Activated CD4-positive, alpha-beta T cell treated with anti-CD3 and anti-CD28 coated beads, Interleukin-2, amount 10 ng/mL, durations not matched to agents 7 days and 5 days (primary cell): ENCODE measurements at places on chromosomes 11 and 22.

- no peak for DNase-seq
These were observed 29.2 kb downstream of the SYT7 start for GRCh38 chr11:61551634-61552033.

- no peak for DNase-seq
These were observed 6.0 kb downstream of the B4GALNT4 start for GRCh38 chr11:375065-376025.

DNA sequence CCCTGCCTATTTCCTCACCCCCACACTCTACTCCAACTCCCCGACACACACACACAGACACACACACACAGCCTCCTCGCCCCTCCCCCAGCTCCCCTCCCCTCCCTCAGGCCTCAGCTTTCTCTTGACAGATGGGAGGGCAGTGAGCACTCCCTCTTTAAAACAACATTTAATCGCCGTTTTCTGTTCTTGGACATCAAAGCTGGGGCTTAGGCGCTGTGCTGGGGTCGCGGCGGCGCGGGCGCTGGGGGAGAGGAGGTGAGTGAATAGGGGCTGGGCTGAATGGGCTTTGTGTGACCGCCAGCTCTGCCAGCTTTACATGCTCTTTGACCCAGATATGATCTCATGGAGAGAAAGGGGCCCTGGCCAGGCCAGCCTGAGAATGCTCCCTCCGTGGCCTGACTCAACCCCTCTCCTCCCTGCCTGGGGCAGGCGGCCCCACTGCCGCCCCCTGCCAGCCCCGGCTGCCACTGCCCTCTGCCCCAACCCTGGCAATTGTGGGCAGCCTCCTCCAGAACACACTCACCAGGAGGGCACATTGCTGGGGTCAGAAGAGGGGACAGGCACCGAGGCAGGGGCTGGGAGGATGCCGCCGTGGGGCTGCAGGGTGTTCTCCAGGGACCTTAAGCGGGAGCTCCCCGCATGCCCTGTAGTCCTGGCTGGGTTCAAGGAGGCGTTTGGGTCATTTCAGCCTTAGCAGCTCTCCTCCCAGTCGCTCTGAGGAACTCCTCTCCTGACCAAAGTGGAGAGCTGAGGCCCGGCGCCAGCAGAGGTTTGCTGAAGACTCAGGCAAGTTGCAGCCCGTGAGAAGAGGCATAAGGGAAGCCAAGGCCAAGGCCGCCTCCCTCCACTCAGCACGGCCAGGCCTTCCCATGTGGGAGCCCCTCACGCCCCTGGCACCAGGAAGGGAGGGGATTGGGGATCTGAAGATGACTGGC, 38.3 kb upstream of the NNMT start:
- no peak for DNase-seq

DNA sequence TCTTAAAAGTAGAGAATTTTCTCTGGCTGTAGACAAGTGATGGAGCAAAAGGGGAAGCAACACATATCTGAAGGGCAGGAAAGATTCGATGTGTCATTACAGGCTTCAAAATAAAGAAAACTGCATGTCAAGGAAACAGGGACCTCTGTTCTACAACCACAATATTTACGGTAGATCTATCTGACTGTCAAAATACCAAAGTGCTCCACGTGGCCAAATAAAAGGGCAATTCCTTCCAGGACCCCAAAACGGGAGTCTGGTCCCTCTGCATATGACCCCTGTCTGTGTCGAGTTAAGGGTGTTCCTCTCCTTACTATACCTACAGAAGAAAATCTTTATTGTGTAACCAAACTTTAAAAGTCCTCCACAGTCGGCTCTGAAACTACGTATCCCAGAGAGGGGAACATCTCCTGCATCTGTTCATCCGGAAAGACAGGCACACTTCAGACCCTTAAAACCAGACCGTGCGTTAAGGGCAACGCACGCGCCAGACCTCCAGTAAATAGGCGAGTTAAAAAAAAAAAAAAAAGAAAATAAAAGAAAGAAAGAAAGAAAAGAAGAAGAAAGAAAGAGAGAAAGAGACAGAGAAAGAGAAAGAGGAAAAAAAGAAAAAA, 756 bp downstream of the CLNS1A start:
- DNase-seq = no peak

- no peak for DNase-seq
These were observed 36.7 kb downstream of the CD6 start for GRCh38 chr11:61007956-61008896.

DNA sequence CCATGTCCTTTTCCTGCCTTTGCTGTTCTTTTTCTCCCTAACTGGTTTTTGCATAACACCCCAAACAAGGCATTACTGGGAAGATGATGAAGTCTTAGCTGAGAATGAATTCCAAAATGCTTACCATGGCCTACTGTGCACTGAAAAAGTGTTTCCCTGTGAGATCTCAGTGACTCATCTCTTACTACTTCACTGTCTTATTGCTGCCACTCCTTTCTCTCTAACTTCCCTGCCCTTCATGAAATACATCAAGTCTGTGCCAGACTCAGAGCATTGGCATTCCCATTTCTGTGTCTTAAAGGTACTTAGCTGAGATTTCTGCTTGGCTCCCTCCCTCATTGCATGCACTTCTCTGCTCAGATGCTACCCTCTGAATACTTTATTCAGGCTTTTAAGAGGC, 49.1 kb upstream of the MUC15 start:
- no peak for DNase-seq

- no peak for DNase-seq
These were observed 85.6 kb upstream of the GRIA4 start for GRCh38 chr11:105524286-105524685.

DNA sequence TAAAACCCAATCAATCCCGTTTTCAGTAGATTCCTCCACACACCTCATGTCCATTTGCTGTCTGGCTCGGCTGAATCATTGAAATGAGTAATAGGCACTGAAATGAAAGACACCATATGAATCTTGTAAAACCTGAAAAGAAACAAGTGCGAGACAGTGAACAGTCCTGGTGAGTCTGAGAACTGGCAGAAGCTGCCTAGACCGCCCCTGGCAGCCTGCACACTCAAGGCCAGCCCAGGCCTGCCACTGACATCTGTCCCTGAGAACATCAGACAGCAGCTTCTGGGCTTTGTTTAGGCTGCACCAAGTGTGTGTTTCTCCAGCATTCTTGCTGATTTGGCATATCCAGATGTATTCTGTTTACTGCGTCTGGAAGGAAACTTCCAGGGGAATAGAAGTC, 44.8 kb downstream of the ENDOD1 start:
- DNase-seq = no peak

GRCh38 chr11:63242089-63242781, 1.2 kb downstream of the SLC22A25 start:
- no peak for DNase-seq

GRCh38 chr22:36734171-36735058, 30.9 kb upstream of the CACNG2 start:
- no peak for DNase-seq

DNA sequence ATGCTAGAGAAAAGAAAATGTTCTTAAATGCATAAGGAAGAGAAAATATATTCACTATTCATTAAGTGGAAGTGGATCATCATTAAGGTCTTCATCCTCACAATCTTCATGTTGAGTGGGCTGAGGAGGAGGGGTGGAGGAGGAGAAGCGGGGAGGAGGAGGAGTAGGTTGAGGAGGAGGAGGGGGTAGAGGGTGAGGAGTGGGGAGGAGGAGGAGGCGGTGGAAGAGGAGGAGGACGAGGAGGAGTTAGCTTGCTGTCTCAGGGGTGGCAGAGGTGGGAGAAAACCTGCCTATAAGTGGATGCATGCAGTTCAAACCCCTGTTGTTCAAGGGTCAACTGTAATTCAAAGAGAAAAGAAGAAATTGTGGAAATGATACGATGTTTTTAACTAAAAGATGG, 71.6 kb downstream of the MYEOV start:
- no peak for DNase-seq

DNA sequence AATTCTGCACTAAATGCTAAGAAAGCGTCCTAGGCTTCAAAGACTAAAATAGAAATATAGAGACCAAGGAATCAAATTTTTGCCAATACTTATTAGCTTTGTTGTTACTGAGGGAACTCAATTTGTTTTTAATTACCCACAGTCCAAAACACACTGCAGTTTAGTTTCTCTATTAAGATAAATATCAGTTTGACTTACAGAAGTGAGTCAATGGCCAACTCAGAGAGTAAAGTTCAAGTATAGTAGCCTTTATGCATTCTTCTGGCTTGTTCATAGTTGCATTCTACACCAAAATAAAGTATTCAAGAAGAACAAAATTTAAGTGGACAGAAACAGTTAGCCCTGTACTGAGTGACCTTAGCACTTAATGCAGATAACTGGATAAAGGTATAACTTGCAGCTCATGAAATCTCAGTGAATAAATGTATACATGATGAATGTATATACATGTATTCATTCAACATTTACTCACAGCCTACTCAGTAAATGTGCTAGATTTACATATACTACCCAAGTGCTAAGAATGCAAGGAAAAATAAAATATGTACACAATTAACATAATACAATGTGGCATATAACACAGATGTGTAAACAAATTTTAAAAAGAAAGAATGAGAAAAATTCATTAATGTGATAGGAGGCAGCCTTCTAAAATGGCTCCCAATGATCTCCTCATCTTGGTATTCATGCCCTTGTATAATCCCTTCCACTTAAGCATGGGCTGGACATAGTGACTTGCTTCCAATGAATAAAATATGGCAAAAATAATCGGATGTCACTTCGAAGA, 9.7 kb upstream of the RNF141 start:
- no peak for DNase-seq

GRCh38 chr11:17887779-17888178, 125.1 kb downstream of the SERGEF start:
- DNase-seq = no peak

DNA sequence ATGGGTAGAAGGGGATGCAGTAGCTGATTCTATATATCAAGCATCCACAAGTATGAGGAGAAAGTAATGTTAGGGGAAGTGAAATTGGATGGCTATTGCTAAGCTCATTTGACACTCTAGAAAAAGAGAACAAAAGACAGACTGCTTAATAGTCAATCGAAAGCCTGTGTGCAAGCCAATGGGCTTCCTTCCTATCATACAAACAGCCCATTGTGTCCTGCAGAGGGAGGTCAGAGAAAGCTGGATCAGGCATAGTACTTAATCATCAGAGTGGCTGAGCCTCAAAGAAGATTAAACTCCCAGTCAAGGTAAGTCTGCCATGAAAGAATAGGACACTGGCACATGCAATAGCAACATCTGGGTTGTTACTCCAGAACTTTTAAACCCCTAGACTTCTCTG, 50.9 kb upstream of the PGR start:
- DNase-seq = no peak

- no peak for DNase-seq
These were observed 300.4 kb downstream of the TMEM135 start for GRCh38 chr11:87338046-87338639.

DNA sequence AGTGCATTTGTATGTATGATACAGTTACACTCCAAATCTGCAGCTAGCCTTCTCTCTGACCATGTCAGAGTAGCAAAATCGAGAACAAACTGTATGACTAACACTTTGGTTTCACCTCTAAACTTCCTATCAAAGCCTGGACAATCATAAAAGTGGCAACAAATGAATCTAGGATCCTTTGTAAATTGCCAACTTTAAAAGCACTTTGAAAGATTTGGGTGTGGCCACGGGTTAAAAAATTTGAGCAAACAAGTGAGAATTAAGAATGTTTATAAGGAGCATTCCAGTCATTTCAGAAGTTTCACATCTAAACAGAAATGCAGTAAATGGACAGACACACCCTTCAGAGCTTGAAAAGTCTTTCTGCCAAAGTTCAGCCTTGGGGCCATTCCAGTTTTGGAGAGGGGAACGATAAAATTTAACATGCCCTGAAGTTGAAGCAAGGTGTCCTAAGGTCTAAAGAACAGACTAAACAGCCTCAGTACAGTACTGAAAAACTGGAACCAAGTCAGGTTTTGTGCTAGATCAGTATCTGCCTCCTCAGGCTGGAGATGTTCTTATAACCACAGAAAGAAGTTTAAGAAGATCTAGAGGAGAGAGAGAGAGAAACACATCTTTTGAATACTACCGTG, 181.9 kb upstream of the BDNF start:
- DNase-seq = no peak

DNA sequence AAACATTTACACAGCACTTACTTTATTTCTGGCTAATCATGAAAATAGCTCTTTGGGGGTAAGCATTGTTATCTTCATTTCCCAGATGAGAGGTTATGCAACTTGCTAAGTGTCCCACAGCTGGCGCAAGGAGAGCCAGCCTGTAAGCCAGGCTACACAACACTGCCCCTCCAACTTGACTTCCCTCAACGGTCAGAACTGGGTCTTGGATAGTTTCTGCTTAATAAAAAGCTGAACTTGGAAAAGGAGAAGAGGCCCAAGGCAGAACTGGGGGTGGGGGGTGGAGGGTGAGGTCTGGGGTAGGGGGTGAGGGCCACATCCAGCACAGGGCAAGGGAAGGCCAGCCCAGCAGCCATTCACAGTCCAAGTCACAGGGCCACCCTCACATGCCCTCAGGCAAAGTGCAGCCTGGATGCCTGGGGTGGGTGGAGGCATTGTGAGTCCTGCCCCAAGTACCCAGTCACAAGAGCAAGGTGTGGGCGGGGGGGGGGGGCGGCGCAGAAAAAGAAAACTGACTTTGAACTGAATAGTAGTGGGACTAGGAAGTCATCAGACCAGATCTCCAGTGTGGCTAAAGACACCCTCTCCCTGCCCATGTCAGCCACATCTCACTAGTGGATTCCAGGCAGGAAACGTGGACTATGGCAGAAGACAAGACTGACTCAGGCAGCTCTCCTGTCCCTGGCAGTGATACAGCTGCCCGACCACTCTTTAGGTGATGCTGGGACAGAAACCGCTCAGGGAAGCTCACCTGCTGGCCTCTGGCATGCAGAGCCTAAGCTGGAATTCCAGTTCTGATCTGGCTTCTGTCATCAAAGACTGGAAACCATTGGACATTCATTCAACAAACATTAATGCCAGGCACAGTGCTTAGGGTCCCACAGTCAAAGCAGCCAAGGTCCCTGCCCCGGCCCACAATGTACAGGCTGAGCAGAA, 52.4 kb downstream of the PACSIN2 start:
- no peak for DNase-seq

DNA sequence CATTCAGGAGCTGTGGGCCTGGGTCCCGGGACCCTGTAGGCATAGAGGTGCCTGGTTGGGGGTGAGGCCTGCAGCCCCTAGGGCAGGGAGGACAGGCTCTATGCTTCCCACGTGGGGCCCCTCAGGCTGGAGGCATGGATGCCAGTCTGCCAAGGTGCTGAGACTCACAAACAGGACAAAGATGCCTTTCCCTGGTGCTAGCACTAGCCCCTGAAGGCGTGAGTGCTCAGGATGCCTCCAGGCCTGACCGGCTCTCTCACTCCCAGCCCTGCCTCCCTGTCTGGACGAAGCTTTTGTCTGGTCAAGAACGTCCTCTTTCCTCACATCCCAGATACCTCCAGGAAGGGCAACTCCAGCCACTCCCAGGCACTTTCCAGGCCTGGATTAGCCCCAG, 2.1 kb downstream of the CDC42BPG start:
- DNase-seq = no peak
